Fibroblast of skin of right quadriceps (primary cell): ENCODE measurements at places on chromosomes 1 and 21.

GRCh38 chr1:235925016-235925415 lies 58.3 kb upstream of the LYST start:
- DNase-seq: no peak

DNA sequence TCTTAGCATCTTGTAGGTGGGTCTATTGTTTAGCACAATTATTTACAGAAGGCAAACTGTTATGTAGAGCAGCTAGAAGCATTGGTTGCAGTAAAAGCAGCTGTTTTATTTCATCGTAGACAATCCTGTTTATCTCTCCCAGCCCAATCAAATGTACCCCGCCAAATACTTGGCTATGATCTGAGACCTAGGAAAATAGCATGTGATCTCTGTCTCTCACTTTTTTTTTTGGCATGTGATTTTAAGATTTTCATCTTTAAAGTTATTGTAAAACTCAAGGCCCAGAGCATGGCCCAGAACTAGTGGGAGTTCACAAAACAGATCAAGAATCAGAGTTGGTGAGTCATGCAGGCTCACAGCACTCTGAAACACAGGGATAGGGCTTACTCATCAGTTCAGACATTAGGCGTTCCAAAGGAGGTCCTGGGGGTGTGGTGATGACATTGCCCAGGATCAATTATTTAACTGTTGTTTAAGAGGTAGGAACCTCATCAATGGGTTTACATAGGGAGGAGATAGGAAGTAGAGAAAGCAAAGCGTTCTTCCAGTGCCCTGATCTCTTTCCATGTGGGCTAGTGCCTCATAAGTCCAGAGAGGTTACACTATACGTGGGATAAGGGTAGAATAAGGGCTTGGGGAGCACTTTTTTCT lies 40.2 kb downstream of the TBX19 start:
- peak; percentile 86 for DNase-seq

DNA sequence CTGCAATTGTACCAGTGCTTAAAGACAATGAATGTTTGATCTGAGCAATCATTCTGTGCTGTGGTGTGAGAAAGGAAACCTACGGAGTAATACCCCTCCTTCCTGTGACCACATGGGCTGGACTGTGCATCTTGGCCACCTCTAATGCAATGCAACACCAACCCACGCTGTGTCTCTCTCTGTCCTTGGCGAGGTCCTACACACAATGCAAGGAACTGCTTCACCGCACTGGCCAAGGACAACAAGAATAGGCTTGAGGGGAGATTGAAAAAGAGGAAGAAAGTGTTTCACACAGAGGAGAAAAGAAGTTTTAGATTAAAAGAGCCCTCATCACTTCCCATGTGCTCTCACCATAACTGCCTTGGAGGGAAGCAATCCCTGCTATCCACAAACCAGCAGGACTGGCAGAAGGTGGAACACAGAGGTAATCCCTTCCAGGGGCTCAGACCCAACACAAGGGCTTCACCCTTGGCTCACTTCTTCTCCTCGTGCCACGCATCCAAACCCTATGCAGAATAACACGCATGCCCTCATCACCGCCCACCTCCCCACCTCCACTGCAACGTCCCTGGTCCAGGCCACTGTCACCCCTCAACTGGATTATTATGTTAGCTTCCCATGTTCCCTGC lies 112.5 kb upstream of the ERG start:
- no peak for DNase-seq

- no peak for DNase-seq
Observed at GRCh38 chr1:187622545-187622944, 793.8 kb downstream of the PLA2G4A start.

DNA sequence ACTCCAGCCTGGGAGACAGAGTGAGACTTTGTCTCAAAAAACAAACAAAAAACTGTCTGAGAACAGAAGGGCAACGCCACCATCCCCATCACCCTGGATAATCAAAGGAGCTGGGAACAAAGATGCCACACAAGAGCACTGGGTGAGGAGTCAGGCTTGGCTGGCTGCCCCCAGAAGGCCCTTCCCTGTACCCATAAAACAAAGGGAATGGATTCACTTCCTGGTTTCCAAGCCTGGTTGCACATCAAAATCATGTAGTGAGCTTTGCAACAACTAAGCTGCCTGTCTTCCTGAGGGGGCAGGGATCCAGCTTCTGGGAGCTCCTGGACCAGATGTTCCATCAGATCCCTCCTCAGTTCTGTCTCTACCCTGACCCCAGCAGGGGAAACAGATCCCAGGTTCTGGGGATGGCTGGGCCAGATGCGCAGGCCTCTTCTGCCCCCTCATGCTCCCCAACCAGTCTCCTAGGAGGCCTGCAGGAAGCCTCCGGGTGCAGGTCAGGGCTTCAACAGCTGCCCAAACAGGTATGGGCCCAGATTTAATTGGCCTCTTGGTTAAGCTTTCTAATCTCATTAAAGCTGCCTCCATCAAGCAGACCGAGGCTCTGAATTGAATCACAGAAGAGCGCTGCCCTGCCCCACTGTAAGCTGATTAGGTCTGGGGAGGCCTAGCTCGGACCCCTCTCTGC lies 97.8 kb downstream of the MRPL37 start:
- peak; percentile 42 for DNase-seq

DNA sequence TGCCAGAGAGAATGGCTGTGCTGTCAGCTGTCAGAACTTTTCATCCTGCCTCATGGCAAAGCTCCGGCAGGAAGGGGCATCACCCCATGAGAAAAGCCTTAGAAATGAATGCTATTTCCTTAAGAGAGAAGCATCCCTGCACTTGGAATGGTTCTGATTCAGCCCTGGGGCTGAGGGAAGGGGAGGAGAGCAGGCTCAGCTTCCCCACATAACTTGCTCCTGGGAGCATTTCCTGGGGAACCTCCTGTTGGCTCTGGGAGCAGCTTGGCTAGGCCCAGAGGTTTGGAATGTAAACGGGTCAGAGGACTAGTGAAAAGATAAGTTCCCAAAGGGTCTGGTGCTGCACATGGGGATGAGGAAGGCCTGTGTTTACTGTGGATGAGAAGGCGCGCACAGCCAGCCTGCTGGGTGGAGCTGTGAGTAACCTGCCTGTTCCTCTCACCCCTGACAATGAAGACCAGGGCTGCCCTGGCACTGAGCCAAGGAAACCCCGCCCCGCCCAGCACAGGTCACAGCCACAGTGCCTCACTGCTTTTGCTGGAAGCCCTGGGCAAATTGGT lies 5.0 kb downstream of the PRELP start:
- peak; percentile 95 for DNase-seq

- DNase-seq: no peak
Observed at GRCh38 chr1:32358435-32358834, 3.9 kb downstream of the FAM229A start.

GRCh38 chr1:89757532-89757931 lies 63.3 kb upstream of the LRRC8D start:
- DNase-seq: no peak
